ENCODE measurements at places on chromosomes 11 and 22.

DNA sequence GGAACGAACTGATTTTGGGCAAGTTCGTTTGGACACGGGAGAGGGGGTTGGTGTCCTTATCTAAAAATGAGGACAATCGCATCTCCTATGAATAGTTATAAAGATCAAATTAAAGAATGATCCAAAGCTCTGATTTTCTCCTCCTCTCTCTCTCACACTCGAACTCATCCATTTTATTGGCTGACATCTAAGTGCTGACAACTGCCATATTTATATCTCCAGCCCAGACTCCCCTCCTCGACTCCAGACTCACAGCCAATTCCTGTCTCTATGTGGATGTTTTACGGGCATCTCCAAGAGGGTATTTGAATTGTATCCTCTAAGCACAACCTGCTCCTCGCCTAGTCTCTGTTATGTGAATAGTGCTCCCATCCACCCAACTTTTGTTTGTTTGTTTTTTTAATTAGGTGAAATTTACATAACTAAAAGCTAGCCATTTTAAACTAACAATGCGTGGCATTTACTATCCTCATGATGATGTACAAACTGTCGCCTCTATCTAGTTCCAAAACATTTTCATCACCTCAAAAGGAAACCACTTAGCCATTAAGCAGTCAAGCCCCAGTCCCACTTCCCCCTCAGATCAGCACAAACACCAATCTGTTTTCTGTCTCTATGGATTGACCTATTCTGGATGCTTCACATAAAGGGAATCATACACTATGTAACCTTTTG lies 4.0 kb downstream of the SYN3 start:
- no peak for DNase-seq

DNA sequence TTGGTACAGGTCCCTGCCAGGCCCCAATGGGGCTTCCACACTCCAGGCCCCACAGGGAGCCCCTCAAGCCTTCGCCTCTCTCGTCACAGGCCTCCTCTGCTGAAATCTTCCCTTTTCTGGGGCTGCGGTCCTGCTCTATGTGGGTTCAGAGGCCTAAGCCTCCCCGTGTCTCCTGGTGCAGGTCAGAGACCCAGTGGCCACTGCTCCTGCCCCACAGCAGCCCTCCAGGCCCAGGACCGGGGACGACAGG lies 5.9 kb upstream of the IFITM3 start:
- DNase-seq: no peak

- no peak for DNase-seq
These were observed 53.7 kb downstream of the FBXO7 start for GRCh38 chr22:32528316-32528715.

DNA sequence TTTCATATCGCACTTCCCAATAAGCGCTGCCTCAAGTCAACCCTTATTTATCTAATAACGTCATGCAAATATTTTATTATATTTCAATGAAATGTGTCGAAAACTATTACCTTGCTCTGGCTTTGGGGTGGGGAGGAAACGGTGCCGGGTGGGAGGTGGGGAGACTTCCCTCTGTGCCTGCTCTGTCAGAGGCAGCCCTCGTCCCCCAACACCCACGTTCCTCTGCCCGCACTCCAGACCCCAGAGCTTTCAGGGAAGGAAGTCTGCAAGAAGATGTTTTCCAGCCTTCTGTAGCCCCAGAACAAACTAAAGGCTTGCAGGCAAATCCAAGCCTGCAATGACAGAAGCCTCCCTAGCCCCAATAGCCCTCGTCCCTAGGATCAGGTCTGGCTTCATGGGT lies 235.7 kb downstream of the BUD13 start:
- no peak for DNase-seq

GRCh38 chr22:27214691-27215090 lies 557.3 kb downstream of the MIAT start:
- no peak for DNase-seq

DNA sequence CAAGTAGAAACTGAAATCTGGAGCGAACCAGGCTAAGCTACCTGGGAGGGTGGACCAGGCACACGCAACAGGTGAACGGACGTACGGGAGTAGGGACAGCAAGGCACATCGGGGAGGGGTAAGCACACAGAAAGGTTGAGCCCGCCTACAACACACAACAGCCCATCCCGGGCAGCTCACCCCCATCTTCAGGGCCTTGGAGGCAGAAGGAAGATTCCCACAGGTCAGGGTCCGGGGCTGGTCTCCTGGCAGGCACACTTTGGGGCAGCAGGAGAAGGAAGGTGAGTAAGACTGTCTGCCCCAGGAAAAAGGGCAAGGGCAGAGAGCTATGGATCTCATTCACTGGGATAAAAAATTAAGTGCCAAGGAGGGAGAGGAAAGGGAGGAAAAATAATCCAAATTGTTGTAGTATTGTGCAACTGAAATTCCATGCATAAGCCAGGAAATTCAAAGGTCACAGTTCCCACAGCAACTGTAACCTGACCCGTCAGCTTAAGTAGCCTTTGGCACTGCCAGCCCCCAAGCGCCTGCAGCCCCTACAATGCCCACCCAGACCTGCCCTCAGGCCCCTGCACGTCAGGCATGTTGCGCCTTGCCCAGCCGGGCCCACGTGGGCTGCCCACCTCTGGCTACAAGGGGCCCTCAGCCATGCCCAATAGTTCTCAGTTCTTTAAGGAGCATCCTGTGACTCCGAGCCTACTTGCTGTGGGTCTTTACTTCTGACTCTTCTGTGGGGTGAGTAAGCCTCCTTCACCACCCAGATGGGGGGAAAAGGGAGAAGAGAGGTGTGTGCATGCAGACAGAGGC lies 51.8 kb downstream of the MICAL3 start:
- DNase-seq: peak; percentile 79

GRCh38 chr11:123308077-123308476 lies 113.0 kb upstream of the CLMP start:
- DNase-seq: no peak

GRCh38 chr11:6225896-6226295 lies 8.5 kb downstream of the FHIP1B start:
- no peak for DNase-seq

DNA sequence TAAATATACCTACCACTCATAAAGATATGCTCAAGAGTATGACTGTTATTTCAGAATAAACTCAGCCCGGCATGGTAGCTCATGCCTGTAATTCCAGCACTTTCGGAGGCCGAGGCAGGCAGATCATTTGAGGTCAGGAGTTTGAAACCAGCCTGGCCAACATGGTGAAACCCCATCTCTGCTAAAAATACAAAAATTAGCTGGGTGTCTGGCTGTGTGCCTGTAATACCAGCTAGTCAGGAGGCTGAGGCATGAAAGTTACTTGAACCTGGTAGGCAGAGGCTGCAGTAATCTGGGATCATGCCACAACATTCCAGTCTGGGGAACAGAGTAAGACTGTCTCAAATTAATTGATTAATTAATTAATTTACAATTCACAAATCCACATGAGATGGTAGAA lies 208.2 kb upstream of the PDGFD start:
- DNase-seq: no peak

DNA sequence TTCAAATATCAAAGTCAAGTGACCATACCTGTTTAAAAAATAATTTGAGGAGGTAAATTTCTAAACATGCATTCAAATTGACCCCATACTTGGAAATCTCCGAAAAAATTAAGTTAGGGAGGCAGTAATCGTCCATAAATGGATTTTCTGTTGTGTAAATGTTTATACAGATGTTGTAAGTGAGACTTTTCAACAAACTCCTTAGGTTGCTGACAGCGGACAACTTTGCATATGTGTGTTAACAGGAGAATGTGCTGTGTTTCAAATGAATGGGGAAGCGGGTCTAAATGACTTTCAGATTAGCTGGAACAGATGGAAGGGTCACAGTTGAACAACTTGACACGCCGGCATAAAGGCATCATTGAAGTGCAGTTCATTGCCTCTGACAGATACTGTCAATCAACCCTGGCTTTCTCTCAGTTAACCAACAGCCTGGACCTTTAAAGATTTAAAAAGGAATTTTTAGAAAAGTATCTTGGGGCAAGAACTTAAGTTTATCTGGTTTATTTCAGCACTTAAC lies 98.2 kb upstream of the DBX1 start:
- DNase-seq: no peak

DNA sequence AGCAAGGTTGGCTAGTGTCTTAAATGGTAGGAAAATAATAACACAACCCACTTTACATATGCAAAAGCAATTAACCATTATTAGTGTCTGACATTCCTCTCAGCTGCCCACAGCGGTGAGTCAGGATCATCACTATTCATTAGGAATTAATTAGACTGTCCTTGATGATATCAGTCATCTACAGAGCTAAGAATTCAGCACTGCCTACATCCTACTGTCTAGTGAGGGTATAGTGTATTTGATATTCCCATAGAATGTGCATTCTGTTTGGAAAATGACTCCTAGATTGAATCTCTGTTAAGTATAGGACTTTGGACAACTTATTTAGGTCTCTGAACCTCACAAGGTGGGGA lies 82.2 kb downstream of the TEAD1 start:
- DNase-seq: no peak

GRCh38 chr11:13098616-13099289 lies 89.6 kb downstream of the RASSF10 start:
- no peak for DNase-seq

GRCh38 chr22:48636746-48637145 lies 1190.9 kb downstream of the BRD1 start:
- DNase-seq: no peak

- no peak for DNase-seq
These were observed 75.0 kb downstream of the PPP2R1B start for GRCh38 chr11:111691176-111691575.

GRCh38 chr11:107040433-107041087 lies 22.3 kb upstream of the GUCY1A2 start:
- DNase-seq: no peak

- DNase-seq: no peak
These were observed 35.1 kb downstream of the EP300 start for GRCh38 chr22:41127451-41127850.

- DNase-seq: no peak
These were observed 118.6 kb upstream of the RASSF10 start for GRCh38 chr11:12890476-12890875.

DNA sequence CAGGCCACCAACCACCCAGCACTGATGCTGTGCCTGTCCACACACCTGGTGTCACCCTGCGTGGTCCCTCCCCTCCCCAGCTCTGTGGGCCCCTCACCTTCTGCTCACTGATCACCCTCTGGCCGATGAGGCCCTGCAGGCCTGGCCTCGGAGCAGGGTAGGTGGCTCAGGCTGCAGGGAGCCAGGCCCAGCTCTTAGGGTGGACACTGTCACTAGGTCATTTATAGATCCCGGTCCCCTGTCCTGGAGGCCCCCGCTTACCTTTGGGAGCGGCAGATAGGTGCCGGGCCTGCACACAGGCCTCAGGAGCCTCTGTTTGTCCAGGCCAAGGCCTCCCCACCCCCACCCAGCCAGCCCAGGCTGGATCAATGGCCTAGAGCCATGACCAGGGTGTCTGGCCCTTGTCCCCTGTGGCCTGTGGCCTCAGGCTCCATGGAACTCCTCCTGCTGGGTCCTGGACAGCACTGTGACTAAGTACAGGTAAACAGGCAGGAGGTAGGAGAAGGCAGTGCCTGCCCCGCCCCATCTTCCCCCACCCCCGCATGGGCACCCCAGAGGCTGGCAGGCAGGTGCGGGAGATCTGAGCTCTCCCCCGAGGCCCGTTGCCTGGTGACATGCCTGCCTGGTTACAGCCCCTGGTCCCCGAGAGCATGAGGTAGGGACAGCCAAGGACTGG lies at the start of gene TMPRSS6:
Gene TMPRSS6 (minus strand): TSS at position 472 of the 676 bp plus-strand sequence. CDS start 6,296 bp downstream, outside the sequence.
- DNase-seq: no peak

DNA sequence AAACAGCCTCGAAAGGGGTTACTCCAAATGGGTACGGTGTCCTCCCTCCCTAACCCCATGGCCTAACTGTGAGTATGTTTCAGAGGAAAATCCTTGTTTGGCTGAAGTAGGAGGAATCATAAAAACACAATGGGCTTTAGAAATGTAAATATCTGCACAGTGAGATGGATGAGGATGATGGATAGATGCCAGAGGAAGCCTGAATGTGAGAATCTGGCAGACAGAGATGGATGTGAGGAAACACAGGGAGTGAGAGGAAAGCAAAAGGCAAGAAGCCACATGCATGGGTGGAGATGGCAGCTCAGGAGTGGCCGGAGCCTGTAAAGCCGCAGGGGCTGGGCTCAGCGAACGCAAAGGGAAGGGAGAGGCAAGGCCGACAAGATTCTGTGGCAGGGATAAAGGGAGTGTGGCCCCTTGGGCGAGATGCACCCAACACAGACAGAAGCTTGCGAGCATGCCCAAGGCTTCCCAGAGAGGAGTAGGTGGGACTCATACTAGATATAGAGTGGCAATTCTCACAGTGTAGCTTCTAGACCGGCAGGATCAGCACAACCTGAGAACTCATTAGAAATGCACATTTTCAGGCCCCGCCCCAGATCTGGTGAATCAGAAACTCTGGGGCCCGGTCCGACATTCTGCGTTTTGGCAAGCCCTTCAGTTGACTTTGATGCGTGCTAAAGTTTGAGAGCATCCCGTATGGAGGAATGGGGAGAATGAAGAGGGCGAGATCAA lies 237.3 kb upstream of the CADM1 start:
- no peak for DNase-seq

DNA sequence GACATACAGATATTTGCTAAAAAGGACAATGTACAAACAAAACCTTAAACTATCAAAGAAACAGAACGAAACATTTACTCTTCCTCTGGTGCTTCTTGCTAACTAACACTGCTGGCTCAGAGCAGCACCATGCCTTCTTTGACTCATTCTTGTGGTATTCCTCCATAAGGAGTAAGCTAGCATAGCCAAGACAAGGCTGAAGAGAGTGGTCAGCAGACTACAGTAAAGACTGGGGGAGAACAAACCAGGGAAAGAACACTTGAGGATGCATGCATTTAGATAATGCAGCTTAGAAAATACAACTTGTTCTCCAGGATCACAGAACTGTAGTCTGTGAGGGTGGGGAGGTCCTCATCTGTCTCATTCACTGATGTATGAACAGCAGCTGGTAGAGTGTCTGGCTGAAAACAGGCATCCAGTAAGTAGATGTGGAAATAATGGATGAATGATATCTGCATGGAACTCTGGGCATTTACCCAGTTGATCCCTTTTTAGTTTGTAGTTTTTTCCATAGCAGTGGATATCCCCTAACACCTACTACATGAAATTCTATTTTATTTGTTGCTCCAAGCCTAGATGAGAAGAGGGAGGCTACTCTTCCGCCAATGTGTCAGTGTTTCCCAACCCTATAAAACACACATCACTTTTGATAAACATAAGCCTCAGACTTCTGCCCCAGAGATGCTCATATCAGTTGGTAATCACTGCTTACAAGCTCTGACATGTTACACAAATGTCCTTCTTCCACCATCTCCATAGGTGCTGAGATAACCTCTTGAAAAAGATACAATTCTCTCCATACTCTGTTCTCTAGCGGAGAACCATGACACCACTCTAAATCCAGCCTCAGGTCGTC lies 7.3 kb downstream of the SNX19 start:
- DNase-seq: no peak

DNA sequence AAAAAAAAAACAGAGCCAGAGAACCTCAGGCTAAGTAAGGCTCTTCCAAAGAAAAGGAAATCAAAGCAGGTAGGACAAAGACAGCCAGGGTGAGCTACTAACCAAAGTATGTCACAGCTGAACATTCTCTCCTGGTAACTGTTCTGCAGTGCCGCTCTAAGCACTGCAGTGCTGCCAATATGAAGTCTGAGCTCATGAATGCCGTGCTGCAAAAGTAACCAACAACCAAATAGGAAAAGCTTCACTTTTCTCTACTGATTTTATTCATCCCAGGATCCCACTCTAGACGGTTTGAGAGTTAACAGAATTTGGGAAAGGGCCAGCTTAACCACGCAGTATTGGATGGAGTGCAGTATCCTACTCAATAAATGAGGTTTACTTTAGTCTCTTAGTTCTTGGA lies 3.5 kb downstream of the SIK3 start:
- no peak for DNase-seq

Data from HTR-8/SVneo (cell line).